H9 (cell line): ENCODE measurements at places on chromosomes 11 and 22. TPM values are rescaled to one million over a fixed set of nuclear protein-coding genes. Genes with fewer than 3 reads are reported as not detected.

GRCh38 chr11:133835593-133836548, 9.4 kb downstream of the SPATA19 start:
- no peak for DNase-seq

GRCh38 chr11:28701760-28702449, 593.7 kb downstream of the METTL15 start:
- no peak for DNase-seq

GRCh38 chr11:46327829-46328228, 19.4 kb upstream of the DGKZ start:
- no peak for DNase-seq

- DNase-seq: no peak
Observed at GRCh38 chr22:42745118-42745517, 24.4 kb upstream of the A4GALT start.

GRCh38 chr22:29359469-29359868, 28.9 kb downstream of the AP1B1 start:
- peak; percentile 69 for DNase-seq

GRCh38 chr11:89613911-89614310, 96.2 kb upstream of the TRIM77 start:
- no peak for DNase-seq

- peak; percentile 4 for DNase-seq
Observed at GRCh38 chr22:49216579-49216978, 611.1 kb downstream of the BRD1 start.

CCDC85B gene
- total RNA-seq: 23.3 and 23.4 TPM in 2 replicates

RTN4RL2 gene
- total RNA-seq: 7.0 and 7.1 TPM in 2 replicates

DNA sequence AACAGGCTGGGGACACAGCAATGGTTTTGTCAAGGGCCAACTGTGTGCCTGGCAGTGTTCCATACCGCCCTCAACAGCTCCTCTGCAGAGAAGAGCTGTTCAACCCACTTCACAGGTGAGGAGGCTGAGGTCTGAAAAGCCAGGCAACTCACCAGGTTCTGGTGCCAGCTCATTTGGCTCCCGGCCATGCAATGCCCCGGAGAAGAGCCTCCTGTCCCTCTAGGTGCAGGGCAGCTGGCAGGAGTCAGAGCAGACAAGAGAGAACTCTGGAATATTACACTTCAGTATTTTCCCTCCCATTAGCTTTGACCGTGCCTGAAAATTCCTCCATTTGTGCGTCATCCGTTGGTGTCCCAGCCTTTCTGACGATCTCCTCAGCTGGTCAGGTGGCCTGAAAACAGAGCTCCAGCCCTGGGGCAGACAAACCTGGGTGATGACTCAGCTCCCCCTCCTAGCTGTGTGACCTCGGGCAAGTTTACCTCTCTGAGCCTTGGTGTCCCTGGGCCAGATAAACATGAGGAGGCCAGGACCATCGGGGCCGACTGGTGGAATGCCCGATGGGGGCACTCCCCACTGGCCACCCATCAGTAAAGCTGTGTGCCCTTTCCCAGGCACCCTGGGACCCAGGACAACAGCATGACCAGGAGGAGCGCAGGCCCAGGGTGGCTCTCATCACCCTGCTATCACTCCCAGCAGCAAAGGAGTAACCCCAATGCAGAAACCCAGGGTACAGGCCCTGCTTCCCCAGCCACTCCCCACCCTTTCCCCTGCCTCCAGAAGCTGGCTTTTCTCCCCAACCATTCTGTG, 9.6 kb upstream of the C1QTNF6 start:
- DNase-seq: no peak

GRCh38 chr11:118930094-118930712, 4.5 kb upstream of the BCL9L start:
- peak; percentile 97 for DNase-seq

GLYATL1B gene
- total RNA-seq: not detected in 2 replicates

DNA sequence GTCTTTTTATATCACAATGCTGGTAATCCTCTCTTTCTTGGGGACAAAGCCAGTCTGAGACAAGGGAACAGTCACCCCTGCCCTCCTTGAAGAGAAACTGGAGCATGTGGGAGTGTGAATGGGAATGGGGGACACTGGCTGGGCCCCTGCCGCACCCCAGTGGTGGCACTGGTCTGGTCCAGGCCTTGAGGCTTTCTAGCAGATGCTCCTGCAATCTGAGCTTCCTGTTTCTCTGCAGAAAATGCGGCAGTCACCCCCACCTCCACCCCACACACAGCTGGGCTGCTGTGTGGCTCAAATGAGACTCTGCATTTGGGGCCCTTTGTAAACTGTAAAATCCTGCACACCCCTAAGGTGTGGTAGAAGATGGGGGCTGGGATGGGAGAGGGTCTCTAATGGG, 6.6 kb upstream of the MARK2 start:
- no peak for DNase-seq

- peak; percentile 54 for DNase-seq
Observed at GRCh38 chr11:41201156-41201555, 258.3 kb downstream of the LRRC4C start.

DNA sequence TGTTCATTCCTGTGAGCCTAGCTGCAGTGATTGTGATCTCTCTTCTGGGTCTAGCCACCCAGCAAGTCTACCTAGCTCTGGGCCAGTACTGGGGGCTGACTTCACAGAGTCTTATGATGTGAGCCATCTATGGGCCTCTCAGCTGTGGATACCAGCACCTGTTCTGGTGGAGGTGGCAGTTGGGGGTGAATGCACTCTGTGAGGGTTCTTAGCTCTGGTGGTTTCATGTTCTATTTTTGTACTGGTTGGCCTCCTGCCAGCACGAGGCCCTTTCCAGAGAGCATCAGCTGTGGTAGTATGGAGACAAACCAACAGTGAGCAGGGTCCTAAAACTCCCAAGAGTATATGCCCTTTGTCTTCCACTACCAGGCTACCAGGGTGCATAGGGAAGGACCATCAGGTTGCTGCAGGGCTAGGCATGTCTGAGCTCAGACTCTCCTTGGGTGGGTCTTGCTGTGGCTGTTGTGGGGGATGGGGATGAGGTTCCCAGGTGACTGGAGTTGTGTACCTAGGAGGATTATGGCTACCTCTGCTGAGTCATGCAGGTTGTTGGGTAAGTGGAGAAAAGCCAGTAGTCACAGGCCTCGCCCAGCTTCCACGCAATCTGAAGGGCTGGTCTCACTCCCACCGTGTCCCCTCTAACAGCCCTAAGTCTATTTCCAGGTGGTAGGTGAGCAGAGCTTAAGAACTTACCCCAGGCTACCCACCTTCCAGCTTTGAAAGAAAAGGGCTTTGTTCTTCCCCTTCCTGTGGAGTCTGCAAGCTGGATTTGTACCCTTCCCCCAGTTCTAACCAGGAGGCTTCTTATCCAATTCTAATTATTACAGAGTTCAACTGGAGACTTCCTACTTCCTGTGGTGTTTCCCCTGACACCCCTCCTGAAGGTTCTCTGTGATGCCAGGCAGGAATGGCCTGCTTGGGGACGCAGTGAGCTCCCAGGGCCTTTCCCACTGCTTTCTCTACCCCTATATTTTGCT, 250.7 kb downstream of the LUZP2 start:
- DNase-seq: no peak

GRCh38 chr22:44400763-44401060, 88.0 kb upstream of the SHISAL1 start:
- no peak for DNase-seq

PLA2G3 gene
- 8.2 and 8.3 TPM in 2 replicates for total RNA-seq

DNA sequence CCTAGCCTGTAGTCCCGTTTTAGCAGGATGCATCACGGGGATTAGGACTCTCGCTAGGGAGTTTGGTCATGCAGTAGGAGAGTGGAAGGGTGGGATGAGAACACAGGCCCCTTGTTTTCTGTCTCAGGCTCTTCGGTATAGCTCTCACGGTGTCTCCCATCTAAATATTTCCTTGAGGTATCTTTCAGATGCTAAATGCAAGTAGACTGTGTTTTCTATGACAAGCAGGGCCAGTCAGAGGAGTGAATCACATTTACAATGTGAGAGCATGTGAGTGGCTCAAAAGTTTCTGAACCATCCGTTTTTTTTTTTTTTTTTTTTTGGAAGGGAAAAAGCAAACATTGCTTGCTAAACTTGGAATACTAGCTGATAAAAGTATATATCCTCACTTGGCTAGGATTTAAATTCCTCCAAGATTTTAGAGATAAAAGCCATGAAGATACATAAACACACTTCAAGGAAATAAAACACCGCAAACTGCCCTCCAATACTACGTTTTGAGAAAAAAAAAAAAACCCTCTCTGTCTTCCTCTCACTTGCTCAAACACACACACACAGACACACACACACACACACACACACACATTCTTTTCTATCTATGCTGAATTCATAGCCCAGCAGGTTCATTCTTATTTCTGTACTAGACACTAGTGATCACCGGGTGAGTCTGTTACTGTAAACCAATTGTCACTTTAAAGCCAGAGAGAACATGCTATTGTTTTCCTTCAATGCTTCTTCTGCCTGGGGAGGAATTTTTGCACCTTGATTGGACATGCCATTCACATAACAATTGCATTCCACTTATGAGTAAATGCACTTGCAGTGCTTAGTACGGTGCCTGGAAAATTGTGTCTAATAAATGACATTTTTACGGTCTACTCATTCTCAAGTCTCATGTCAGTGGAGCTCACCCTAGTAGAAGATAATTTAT, 224.6 kb upstream of the CCDC90B start:
- no peak for DNase-seq

DNA sequence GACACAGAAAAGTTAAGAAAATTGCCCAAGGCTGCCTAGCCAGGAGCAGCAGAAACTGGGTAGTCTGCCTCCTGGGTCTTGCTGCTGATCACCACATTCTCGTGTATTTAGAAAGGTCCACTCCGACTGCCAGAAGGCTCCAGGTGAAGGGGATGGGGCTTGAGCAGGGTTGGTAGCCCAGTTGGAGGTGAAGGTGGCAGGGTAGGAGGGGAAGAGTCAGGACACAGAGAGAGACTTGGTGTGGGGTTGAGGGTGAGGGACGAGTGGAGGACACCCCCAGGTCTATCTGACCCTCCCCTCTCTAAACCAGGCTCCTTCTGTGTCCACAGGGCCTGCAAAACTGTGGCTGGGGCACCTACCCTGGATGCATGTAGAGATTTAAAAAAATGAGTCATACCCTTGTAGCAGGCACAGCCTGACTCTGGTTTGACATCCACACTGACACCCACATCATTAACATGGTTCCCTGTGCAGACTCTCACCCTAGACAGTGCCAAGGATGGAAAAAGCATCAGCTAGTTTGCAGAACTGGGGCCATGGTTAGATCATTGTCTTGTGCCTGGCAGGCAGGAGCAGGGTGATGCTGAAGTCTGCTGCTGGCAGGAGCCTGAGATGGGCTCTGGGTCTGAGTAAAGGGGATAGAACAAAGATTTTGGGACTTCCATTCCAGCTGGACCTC, 273.2 kb downstream of the TENM4 start:
- no peak for DNase-seq

OR6A2 gene
- 0.33 and 0.35 TPM in 2 replicates for total RNA-seq

- peak; percentile 40 for DNase-seq
Observed at GRCh38 chr11:101466352-101466751, 117.5 kb downstream of the TRPC6 start.

DNA sequence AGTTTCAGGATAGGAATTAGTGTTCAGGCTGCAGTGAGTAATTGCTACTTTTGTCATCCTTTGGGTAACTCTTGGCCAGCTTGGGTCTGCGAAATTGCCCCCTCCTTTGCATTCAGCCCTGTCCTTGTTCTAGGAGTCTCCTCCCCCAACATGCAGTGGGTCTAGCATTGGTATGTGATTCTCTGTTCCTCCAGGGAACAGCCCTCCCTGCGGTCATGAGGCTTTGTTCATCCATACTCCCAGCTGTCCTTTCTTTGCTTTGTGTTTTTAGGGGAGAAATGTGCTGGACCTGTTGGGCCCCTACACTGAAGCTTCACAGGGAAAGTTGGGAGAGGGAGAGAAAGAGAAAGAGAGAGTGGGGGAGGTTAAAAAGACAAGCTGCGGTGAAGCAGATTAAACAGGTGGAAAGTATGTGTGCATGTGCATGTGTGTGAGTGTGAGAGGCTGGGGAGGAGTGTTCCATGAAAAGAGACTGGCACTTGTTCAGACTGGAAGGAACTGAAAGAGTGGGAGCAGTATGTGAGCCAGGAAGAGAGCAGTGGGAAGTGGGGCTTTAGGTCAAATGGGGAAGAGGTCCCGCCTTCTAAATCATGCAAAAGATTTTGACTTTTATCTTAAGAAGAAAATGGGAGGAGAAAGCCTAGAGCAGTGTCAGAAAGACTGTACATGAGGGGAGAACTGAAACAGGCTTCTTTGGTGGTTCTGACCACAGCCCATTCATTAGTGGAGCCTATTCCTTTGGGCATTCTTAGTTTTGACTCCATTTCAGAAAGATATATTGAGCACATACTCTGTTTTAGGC, 17.9 kb upstream of the SESN3 start:
- peak; percentile 38 for DNase-seq

DNA sequence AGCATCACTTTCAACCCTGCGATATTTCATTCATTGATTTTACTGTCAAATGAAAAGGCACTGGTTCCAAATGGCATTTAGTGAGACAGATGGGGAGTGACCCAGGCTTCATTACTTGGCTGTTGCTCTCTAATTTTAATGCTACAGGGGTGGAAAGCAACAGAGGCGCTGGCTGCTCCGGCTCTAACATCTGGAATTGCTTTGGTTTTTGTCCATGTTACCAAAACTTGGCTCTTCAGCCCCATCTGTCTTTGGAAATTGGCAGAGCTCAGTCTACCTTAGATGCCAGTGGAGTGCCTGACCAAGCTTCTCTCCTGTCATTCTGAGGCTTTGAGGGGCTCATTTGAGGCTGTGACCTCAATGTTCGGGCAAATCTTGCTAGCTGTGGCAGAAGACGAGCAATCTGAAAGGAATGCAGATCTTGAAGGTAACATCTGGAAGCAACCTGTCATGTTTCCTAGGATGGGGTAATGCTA, 409.5 kb upstream of the SYN3 start:
- no peak for DNase-seq

DNA sequence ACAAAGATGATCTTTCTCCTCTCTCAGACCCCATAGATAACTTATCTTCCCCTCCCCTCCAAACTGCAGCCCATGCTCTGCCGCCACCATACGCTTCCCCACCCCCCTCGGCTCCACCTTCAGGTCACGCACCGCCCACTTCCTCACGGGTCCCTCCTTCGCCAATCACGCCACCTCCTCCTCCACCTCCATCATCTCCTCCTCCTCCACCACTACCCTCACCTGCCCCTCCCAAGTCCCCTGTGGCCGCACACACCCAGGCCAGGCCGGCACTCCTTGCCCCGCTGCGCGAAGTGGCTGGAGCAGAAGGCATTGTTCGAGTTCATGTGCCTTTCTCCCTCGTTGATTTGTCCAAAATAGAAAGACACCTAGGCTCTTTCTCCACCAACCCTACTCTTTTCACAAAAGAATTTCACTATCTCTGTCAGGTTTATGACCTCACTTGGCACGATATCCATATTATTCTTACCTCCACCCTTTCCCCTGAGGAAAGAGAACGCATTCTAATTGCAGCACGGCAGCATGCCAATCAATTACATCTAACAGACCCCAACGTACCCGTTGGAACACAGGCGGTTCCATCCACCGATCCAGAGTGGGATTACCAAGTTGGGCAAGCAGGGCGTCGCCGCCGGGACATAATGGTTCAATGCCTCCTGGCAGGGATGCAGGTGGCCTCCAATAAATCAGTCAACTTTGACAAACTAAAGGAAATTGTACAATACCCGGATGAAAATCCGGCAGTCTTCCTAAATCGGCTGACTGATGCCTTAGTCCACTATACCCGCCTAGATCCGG, 12.3 kb upstream of the OR56A3 start:
- DNase-seq: no peak
